ENCODE measurements at places on chromosomes 7 and 10.

DNA sequence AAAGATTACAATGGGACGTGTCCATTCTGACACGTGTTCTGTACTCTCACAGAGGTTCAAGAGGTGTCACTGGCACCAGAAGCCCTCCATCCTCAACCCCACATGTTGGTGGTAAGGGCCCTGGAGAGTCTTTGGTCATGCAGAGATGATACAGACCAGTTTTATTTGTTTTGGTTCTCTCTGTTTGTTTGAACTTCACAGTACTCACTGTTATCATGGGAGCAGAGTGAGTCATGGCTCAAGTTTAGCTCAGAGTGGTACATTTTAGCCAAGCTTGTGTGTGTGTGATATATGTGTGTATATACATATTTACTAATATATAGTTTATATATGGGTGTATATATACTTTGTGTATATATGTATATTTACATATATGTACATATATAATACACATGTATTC is 935.6 kb downstream of the GRID1 start:
- no peak for DNase-seq

DNA sequence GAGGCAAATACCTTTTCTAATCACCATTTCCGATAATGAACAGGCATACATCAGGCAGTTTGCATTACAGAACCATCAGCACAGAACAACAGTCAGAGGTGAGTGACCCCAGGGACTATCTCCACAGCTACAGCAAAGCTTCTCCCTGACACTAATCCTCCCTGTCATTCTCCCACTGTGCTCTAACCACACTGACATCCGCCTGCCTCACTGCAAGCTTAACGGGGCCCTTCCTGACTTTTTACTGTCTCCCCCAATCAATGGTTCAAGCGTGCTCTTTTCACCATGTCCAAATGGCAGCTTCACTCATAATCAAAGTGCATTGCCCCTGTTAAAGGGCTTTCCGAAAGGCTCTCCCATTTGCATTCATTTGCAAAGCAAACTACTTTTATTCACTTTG is 196.3 kb downstream of the DNAJC1 start:
- DNase-seq = no peak

- DNase-seq = no peak
Measured at GRCh38 chr10:132833421-132834111, 47.6 kb upstream of the NKX6-2 start.

DNA sequence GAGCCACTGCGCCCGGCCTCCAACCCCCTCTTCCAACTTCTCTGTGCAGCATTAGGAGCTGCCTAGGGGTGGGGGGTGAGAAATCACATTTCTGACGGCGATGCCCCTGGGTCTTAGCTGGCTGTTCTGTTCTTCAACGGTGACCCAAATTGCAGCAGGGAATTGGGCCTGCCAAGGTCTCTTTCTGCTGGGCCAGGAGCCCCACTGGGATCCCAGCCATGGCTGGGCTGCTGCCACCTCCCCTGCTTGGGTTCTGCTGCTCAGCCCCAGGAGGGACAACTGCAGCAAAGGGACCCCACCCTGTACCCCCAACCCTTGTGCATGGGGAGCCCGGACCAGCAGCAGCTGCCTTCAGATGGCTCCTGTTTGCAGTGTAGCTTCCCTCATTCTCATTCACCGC is 43.7 kb upstream of the GNA12 start:
- DNase-seq = no peak

DNA sequence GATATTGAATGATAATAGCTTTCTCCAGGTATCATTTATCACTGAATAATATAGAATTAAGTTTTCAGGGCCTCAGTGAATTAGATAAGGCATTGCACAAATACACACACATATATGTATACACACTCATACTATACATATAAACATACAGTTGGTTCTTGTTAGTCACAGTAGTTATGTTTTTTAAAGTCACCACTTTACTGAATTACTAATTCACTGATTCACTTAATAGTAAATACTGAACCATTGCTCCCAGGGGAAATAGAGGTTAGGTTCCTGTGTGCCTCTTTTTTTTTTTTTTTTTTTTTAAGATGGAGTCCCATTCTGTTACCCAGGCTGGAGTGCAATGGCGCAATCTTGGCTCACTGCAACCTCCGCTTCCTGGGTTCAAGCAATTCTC is 33.6 kb downstream of the PRR15 start:
- no peak for DNase-seq

- no peak for DNase-seq
Measured at GRCh38 chr10:79063661-79064492, 4.9 kb upstream of the ZMIZ1 start.

Data from NK-92 treated with Interleukin-12 subunit alpha and Interleukin-12 subunit beta, amount 100 ng/mL, for 24 hours (cell line).